Activated CD4-positive, alpha-beta T cell treated with anti-CD3 and anti-CD28 coated beads, Interleukin-2, amount 50 U/mL, for 16 hours (primary cell): ENCODE measurements at places on chromosomes 13 and 19.

GRCh38 chr19:33239223-33239975, 13.7 kb upstream of the SLC7A10 start:
- DNase-seq: no peak

DNA sequence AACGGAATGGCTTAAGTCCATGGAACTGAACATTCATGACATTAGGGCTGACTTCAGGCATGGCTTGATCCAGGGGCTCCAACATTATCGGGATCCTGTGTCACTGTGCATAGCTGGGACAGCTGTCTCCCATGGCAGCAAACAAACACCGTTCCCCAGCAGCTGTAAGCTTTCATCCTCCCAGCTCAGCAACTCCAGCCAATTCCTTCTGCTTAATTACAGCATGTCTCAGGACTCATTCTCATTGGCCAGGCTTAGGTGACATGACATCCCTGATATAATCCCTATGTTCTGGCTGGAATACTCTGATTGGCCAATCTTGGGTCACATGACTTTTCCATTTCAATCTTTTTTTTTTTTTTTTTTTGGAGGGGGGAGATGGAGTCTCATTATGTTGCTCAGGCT, 10.9 kb upstream of the TLE5 start:
- DNase-seq: no peak

- no peak for DNase-seq
Measured at GRCh38 chr13:96946709-96947311, 47.5 kb downstream of the OXGR1 start.

GRCh38 chr13:99471221-99472121, 29.8 kb upstream of the TM9SF2 start:
- no peak for DNase-seq

GRCh38 chr19:54644056-54644455, 13.8 kb downstream of the LILRB1 start:
- DNase-seq: no peak

- no peak for DNase-seq
Measured at GRCh38 chr19:2199215-2199614, 35.5 kb downstream of the DOT1L start.

DNA sequence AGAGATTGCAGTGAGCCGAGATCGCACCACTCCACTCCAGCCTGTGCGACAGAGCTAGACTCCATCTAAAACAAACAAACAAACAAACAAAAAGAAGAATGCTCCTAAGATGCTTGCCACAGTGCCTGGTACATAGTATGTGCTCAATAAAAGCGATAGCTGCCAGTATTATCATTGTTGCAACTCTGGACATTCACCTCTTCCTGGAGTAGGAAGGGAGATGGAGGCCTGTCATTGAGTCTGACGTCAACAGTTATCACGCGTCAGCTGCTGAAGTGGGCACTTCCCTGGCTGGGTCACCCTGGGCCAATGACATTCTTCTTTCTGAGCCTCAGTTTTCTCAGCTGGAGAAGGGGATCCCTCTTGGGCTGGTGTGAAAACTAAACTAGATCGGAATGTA, 4.2 kb upstream of the PLAUR start:
- no peak for DNase-seq

DNA sequence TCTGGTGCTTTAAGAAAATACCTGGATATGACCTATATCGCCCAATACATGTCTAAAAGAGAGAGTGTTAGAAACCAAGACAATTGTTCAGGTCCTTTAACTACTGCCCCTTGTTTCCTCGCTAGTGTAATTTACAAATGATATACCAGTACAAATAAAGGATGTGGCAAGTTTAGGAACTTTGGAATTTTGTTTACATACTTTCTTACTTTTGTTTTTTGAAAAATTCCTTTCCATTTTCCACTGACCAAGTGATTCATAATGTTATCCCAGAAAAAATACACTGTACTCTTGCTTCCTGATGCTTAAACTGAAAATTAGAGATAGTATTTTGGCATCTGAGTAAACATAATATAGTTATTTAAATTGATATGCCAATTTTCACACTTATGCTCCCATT, 96.8 kb upstream of the CSNK1A1L start:
- no peak for DNase-seq

- DNase-seq: no peak
Measured at GRCh38 chr13:20796791-20797508, 23.2 kb upstream of the EEF1AKMT1 start.

DNA sequence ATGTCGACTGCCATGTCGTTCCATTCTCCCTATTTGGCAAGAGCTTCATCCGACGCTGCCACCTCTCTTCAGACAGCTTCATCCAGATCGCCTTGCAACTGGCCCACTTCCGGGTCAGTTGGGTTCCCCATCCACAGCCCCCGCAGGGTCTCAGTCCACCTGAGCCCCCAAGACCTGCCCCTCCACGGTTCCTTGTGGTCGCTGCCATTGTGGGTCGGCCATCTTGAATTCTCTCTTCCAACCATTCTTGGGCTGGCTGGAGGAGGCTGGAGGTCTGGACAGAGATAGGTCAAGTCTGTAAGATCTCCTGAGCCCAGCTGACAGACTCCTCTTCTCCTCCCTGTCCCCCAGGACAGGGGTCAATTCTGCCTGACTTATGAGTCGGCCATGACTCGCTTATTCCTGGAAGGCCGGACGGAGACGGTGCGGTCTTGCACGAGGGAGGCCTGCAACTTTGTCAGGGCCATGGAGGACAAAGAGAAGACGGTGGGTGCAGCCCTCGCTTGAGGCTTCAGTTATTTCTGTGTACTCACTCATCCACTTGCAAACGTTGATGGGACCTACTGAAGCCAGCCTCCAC, 19.5 kb downstream of the CPT1C start:
- DNase-seq: no peak

GRCh38 chr13:110471156-110471832, 90.2 kb downstream of the RAB20 start:
- DNase-seq: no peak
